ENCODE measurements at places on chromosomes 11 and 22. TPM values are rescaled to one million over a fixed set of nuclear protein-coding genes. Genes with fewer than 3 reads are reported as not detected.

GRCh38 chr11:123694551-123694950 is 40.1 kb upstream of the SCN3B start:
- DNase-seq: no peak
- H3K27ac ChIP-seq: no peak overlapping the region
- no peak overlapping the region for H3K4me3 ChIP-seq
- H3K27me3 ChIP-seq: no peaks in the 10 kb centered on the region
- H3K4me1 ChIP-seq: no peaks in the 10 kb centered on the region
- H3K36me3 ChIP-seq: no peaks in the 10 kb centered on the region

The FAM180B gene
- not detected for total RNA-seq

The KIAA1671 gene
- 16.2 TPM for total RNA-seq

The DAGLA gene
- total RNA-seq: 3.3 TPM

DNA sequence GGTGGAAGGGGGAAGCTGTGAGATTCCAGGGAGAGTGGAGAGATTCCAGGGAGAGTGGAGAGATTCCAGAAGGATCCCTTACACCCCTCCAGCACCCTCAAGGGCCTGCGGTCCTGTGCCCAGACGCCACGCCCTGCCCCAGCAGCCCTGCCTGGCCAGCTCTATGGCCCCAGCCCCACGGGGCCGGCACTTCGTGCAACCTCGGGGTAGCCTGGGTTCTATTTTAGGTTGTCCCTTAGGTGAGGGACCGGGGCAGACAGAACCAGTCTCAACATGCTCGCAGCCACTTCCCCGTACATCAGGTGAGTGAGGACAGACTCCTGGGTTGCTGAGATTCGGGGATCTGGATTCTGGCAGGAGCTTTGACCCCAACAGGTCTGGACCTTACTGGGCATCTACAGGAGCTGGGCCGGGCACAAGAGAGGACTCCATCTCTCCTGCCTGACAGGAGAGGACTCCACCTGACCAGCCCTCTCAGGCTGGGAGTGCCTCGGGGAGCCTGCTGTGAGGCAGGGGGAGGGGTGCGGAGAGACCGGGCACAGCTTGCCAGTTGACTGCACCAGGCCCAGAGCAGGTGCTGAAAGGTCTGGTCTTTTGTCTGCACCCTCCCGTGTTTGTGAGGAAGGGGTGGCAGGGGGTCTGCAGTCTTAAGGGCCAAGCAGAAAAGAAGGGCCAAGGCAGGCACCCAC is 8.5 kb upstream of the ADORA2A start:
- H3K36me3 ChIP-seq: no peaks in the 10 kb centered on the region
- H3K27ac ChIP-seq: no peak overlapping the region
- peaks cover 13% of the 10 kb centered on the region for H3K4me1 ChIP-seq
- H3K4me3 ChIP-seq: no peak overlapping the region

The OR5AK2 gene
- not detected for total RNA-seq

DNA sequence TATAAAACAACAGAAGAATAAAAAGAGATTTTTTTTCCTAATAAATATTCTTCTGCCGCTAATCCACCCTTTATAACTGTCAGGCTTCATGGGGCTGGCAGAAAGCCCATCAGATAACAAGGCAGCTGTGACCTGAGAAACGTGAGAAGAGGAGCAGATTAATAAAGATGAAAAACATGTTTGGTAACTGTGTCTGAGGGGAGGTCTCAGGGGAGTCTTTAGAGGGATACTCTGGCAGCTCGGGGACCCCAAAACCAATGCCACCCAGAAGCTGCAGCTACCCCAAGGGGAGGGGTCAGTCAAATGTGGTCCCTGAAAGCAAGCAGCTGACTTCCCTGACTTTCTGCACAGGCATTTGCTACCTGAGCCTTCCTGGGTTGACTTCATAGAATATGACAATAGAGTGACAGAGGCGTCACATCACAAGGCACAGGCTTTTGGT is 48.4 kb upstream of the POU2AF1 start:
- H3K4me3 ChIP-seq: no peak overlapping the region
- H3K4me1 ChIP-seq: no peaks in the 10 kb centered on the region
- DNase-seq: no peak
- H3K27me3 ChIP-seq: no peaks in the 10 kb centered on the region

The HDHD5 gene
- 38.5 TPM for total RNA-seq

DNA sequence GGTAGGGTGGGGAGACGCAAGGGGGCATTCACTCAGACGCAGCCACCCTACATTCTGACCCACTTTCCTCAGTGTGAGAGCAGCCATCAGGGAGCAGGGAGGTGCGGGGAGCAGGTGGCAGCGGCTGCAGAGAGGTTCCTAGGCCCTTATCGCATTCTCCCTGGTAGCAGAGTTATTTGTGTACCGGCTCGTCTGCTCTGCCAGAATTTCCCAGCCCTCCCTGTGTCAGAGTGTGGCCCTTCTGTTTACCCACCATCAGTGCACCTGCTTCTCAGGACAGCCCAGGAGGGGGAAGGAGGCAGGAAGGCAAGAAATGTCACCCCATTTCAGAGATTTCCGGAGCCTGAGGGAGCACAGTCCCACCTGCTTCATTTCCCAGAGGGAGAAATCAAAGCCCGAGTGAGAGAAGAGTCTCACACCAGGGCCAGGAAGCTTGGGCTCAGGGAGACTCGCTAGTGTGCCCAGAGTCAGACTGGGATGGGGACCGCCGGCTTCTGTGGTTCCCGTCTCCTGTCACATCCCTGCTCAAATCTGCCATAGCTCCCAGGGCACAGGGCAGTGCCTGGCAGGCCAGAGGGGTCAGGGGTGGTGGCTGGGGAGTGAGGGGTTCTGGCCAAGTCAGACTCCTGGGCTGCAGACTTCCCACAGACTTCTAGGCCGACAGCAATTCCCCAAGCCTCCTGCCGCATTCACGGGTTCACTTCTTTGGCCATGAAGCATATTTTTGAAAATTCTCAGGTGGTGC is 49.7 kb downstream of the ARRB1 start:
- peak overlapping the region; percentile 51 for H3K27ac ChIP-seq
- H3K27me3 ChIP-seq: no peaks in the 10 kb centered on the region
- H3K4me1 ChIP-seq: peaks cover 4% of the 10 kb centered on the region
- DNase-seq: no peak
- no peak overlapping the region for H3K4me3 ChIP-seq
- H3K36me3 ChIP-seq: no peaks in the 10 kb centered on the region

DNA sequence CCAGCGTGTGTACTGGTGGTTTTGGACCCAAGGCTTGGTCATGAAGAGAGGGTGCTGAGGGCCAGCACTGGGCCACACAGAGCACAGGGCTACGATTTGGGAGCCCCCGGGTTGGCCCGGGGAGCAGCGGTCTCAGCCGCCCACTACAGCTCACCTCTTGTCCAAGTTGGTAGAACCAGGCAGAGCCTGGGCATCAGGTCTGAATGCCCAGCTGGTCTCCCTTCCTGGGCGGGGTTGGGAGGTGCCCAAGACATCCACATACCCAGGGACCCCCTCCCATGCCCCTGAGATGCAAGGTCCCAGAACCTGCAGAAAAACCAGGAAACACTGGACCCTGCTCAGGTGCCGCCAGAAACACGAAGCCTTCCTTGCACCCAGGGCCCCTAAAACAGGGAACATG is 18.0 kb downstream of the CELSR1 start:
- no peak overlapping the region for H3K4me3 ChIP-seq
- no peaks in the 10 kb centered on the region for H3K36me3 ChIP-seq
- H3K4me1 ChIP-seq: no peaks in the 10 kb centered on the region

The MAJIN gene
- not detected for total RNA-seq

The KRTAP5-7 gene
- not detected for total RNA-seq

Measured in gastrocnemius medialis (tissue), 4 donors.